WERI-Rb-1 (cell line): ENCODE measurements at places on chromosomes 16 and 17.
A peak's percentile ranks its signal among the peaks of the same experiment; 100 is the strongest.

GRCh38 chr17:72838581-72838980 is 253.9 kb downstream of the SLC39A11 start:
- no peak for DNase-seq

GRCh38 chr17:12940699-12941098 is 77.1 kb downstream of the ELAC2 start:
- DNase-seq = no peak

- no peak for DNase-seq
These were observed 72.3 kb downstream of the C17orf67 start for GRCh38 chr17:56761387-56761786.

DNA sequence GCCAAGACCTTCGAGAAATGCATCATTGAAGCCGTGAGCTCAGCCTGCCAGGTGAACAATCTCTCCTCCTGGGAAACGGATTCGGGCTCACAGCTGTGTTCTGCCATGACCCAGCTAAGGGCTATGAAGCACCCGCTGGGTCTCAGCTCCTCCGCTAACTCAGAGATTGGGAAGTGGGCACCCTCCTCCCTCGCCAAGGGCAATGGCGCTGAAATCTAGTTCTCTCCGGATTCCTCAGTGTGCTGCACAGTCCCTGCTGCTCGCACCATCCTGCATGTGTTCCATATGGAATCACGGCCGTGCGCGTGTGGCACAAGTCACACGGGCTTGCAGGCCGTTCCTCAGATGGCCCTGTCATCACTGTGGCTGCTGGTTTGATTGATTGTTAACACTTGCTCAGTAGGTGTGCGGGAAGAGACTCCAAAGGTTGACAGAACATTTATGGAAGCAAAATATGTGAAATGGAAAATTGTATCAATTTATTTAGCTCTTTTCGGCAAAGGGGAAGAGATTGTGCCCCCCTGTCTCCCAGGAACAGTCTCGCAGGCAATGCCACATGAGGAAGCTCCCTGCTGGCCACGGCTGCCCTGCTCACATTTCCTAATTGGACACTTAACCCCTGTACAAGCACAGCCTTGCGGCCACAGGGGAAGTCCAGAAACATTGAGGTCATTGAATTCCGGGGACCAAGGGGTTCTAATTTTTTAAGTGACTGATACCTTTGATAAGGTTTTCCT is 58.8 kb downstream of the RNF213 start:
- no peak for DNase-seq

DNA sequence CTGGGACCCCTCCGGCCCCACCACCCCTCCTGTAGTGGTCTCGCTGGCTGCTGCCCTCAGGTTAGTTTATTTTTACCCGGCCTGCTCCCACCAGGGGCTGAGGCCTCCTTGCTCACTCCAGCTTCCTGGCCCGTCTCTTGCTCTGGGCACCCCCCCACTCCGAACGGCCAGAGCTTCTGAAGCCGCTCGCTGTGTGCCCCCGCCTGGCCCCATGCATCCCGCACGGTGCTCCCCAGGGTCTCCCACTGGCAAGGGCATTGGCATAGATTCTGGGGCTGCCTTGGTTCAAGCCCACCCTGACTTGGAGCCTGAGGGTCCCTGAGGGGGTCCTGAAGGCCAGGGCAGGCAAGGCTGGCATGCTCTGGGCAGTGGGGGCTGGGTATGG is 186.4 kb downstream of the SEC14L1 start:
- DNase-seq = peak; percentile 7

GRCh38 chr16:89291363-89291762 is 73.9 kb downstream of the ZNF778 start:
- DNase-seq = no peak

- DNase-seq = no peak
These were observed 76.9 kb downstream of the MRTFB start for GRCh38 chr16:14148016-14148415.

DNA sequence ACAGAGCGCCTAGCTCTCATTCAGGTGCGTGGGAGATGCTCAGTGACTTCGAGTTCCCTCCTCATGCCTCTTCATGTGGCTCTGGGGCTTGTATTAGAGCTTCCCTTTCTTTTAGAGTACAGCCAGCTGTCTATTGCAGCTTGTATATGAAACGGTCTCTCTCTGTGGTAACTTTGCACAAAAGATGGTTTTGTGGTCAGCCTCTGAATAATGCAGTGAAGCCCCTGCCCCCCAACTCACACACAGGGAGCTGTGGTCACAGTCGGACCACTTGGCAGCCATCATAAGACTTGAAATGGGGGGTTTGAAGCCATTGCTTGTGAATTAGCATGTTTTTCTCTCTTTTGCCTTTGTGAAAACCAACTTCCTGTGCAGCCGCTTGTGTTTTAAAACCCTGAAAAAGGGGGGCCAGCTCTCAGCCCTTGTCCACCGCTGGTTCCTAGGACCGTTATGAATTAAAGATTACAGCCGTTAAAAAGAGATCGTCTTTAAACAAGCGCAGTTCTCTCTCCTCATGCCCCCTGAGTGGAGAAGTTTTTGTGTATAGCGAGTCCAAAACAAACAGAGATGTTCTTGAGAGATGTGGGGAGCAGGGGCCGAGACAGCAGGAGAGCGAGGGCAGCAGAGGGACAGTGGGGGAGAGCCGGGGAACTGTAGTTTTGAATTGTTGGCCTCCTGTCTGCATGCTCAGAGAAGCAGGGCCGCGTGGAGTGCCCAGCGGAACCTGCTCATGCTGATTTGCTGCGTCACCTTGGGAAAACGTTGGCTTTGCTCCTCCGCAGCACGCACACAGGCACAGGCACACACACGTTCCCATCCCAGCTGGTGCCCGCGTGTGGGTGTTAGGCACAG is 199.0 kb downstream of the MSI2 start:
- no peak for DNase-seq

DNA sequence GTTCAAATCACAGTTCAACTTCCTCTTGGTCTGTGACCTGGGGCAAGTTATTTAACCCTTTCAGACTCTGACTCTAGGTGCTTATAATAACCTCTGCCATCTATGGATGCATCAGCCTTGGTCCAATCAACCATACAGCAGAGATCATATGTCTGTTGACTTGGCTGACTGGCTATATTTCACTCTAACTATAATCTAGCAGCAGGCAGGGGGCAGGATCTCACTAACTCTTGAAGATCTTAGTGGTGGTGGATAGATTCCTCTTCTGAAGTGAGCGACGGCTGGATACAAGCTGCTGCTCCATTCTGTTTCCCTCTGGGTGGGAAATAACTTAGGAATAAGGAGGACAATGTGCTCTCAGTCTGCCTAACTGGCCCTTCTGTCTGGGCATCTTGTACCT is 146.6 kb downstream of the SKAP1 start:
- no peak for DNase-seq
